ENCODE measurements at places on chromosomes 5 and 9.

- no peak for DNase-seq
Observed at GRCh38 chr9:84139296-84140070, 158.9 kb downstream of the RMI1 start.

DNA sequence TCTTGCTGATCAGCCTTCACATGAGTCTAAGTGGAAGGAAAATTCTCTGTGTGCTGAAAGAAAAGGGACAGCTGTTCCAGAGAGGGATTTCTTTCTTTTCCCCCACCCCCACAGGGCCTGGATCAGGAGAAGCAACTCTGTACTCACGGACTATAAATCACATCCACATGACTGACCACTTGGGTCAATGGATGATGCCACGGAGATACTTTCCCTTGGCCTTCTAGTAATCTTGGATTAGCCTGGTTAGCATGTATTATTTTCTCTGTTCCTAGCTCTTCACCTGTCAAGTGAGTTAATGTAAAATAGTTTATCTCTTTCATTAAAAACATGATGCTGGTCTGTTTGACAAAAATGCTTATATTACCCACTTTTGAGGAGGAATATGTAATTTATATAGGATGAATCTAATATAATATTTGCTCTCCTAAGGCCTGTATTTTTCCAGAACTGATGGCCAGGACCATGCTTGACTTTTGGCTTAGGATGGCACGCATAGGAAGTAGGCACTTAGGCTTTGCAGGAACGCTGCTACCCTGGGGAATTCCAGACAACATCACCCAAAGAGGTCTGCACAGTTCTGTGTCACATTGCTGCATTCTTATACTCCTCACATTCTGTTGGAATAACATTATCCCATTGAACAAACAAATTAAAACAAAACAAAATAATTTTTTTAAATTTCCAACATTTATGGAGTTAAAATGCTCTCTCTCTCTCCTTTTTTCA, 892.1 kb downstream of the TLE1 start:
- no peak for DNase-seq

GRCh38 chr9:126842977-126843799, 17.3 kb upstream of the ZBTB34 start:
- DNase-seq, result no peak

DNA sequence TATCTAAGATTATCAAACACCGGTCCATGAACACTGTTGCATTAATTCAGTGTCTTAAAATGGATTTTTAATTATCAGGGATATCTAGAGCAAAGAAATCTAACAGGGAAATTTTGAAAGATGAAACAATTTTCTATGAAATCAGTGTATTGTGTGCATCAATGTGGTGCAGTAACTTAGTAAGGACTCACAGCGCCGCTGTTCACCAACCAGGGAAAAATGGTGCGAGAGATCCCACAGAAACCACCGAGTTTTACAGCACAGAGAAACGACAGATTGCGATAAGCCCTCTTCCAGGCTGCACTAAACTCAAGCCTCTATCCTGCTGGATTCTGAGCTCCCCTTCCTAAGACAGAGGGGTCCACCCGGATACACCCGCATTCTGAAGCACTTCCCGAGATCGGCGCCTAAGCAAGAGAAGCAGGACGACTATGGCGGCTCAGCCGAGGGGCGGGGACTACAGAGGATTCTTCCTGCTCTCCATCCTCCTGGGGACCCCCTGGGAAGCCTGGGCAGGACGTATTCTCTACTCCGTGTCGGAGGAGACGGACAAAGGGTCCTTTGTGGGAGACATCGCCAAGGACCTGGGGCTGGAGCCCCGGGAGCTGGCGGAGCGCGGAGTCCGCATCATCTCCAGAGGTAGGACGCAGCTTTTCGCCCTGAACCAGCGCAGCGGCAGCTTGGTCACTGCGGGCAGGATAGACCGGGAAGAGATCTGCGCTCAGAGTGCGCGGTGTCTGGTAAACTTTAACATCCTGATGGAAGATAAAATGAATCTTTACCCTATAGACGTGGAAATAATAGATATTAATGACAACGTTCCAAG, at the start of gene PCDHGA7:
Gene PCDHGA7 (plus strand): TSS at position 274 of the 826 bp plus-strand sequence. CDS start 158 bp downstream, at position 432.
- peak; percentile 73 for DNase-seq

DNA sequence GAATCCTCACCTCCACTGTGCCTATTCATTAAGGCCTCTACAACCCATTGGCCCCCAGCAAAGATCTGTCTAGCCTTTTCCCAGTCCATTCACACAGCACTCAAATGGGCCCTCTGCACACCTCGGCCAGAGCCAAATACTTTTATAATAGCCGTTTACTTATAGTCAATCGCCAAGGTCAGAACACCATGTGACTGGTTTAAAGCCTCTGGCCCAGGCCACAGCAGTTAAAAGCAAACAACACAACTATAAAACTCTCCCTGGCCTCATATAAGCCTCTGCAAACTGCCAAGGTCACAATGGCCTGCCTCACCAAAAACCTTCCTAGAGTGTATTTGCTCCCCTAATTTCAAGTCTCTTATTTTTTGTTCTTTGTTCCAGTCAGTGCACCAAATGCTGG, 562.6 kb downstream of the CAAP1 start:
- DNase-seq, result no peak

- no peak for DNase-seq
Observed at GRCh38 chr5:151868451-151868850, 56.2 kb downstream of the GLRA1 start.

- DNase-seq, result peak; percentile 89
Observed at GRCh38 chr9:129752900-129753729, at the start of gene PTGES. TSS of gene PTGES (minus strand) at chr9:129753042. CDS start at chr9:129753012, 30 bp downstream.

DNA sequence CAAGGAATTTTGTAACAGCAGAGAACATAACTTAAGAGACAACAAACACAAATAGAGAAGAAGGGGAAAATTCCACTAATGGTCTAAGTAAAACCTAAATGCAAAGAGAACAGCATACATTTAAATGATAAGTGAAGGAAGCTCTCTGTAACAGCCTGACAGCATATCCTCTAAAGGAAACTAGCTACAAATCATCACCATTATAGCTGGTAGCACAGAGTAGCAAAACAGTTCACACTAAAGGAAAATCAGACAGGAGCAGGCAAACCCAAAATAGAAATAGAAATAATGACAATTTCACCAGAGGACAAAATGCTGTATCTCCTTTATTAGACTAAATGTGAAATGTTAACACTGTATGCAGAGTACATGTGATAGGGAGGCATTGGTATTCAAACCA, 532.8 kb downstream of the PTPRD start:
- no peak for DNase-seq

DNA sequence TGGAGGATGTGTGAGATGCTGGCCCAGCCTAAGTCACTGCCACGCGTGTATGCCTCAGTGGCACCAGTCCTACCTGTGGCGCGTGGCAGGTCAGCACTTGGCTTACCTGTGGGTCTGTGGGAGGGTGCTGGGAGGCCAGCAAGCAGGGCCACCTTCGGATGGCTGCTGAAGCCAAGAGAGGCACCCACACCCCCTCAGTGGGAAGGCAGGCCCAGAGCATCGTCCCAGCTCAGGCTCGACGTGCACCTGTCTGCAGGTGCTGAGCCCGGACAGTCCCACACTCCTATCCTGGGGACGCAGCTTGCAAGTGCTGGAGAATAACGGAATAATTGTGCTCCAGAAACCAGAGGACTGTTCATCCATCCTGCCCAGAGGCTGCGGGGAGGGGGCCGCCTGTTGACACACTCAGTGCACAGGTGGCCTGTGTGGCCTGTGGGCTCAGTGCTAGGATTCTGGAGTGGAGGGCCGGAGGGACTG, 24.0 kb downstream of the NKD2 start:
- no peak for DNase-seq

- DNase-seq, result no peak
Observed at GRCh38 chr9:138050472-138051330, 173.1 kb downstream of the CACNA1B start.

DNA sequence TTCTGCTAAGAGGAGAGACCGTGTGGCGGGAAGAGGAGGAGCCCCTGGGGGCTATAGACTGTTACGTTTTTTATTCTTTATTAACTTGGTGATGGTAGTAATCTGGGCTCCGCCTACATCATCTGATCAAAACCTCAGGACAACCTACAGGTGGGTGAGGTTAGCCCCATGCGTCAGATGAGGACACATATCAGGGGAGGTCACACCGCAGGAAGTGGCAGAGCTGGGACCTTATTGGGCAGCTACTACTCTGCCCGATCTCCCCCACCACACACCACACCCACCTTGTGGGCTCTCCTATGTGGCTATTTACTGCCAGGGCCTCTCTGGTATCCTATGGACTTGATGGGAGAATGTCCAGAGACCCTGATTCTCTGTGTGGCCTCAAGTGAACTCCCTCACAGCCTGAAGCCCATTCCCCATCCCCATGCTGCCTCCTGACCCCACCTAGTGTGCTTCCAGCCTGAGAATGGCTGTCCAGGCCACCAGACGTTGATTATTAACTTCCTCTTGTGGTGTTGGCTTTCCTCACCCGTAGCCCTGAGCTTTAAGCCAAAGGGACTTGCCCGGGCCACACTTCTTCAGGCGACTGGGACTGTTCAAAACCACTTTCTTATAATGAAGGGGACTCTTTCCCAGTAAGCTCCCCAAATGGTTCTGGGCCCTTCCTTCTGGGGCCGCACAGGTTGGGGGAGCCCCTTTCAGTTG, 8.2 kb downstream of the UNC5A start:
- no peak for DNase-seq

- DNase-seq, result no peak
Observed at GRCh38 chr9:2389404-2389803, 232.2 kb upstream of the VLDLR start.

DNA sequence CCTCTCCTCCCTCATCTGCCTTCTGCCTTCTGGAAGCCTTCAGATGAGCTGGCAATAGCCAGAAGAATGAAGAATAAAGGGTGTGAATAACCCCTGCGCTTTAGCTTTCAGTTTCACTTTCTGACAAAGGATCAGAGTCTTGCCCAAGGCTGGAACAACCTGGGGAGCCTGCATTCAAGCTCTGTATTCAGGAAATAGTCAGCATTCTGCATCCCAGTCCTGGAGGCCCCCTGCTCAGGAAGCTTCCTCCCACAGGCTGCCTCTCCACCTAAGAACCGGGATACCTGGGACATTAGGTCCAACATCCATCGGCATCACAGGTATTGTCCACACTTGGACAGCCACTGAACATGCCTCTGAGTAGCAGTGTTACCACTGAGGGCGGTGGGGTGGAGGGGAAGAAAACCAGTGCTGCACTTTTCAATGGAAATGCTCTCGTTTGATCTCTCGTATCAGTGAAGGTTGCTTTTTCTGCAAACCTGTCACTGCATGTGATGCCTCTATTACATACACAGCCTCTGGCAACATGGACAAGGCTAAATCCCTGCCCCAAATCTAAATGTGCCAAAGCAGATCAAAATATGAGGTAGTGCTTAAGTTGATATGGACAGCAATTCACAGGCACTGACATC, 39.8 kb upstream of the ACO1 start:
- peak; percentile 37 for DNase-seq

DNA sequence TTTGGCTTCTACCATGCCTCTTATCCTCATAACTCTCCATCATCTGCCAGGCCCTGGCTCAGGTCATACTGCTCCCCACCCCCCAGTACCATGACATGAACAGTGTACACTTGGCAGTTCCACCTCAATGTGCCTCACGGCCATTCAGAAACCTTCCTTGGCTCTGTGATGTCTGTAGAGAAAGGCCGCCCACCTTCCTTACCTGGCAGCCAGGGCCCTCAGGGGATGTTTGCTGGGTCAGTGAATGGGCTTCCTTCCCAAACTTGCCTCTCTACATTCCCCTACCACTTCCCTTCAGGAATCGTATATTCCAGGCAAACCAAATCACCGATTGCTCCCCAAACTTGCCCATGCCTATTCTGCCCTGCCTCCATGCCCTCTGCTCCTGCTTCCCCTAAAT, 101.1 kb downstream of the PSD2 start:
- DNase-seq, result no peak

- DNase-seq, result no peak
Observed at GRCh38 chr9:77643871-77644270, 4.3 kb downstream of the GNA14 start.

- DNase-seq, result no peak
Observed at GRCh38 chr5:129306725-129307124, 153.4 kb upstream of the ADAMTS19 start.

DNA sequence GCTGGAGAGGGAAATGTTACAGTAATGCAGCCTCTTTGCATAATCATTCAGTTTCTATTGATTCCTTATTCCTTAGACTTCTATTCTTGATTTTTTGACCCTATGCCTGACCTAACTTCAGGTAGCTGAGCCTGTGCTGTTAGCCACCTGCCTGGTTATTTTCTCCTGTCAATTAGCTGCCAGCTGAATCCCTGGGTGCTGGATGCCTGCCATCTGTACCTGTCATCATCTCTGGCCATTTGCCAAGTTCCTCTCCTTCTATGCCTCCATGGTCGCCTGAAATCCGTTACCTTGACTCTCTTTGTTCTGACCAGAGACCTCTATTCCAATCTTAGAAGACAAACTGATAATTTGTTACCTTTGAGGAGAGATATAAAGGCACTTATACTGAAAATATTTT, 178.3 kb downstream of the CAVIN4 start:
- no peak for DNase-seq

- DNase-seq, result no peak
Observed at GRCh38 chr9:20352591-20352990, 269.7 kb downstream of the MLLT3 start.

DNA sequence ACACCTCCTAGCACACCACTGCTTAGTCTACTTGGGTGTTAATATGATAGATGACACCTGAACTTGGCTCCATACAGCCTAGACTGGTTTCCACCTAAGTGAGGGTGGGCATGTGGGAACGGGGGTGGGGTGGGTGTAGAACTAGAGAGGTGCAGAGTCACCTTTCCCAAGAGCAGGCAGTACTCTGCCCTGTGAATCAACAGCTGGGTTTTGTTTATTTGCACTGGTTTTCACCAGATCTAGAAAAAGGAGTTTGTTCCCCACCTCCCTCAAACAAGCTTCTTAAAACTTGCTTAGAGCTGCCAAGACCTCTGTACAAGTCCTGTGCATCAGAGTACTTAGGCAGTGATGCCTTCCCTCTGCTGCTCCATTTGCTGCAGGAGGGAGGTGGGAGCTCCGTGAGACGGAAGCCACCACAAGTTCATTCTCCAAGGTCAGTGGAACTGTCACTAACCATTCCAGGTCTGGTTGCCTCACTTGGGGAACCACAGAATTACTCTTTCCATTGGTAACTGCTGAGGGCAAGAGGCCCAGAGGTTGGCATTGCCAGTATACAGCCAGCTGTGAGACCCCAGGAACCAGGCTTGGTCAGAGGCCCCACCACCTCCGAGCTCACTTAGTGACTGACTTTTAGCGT, 163.5 kb downstream of the NR3C1 start:
- no peak for DNase-seq

- no peak for DNase-seq
Observed at GRCh38 chr5:64835266-64835665, 66.5 kb downstream of the CWC27 start.

DNA sequence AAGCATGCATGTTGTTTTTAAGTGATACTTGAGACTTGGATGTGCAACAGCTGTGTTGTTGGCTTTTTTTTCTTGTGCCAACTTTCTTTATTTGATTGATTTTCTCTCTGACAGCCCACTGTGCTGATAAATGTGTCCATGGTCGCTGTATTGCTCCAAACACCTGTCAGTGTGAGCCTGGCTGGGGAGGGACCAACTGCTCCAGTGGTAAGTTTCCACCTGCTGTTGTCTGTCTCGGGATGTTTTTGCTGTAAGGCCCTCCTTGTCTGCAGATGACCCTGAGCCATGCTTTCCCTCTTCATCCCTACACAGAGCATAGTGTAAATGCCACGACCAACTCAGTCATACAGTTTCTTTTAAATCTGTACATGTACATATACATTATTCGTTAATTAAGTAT, 79.2 kb downstream of the MEGF10 start:
- no peak for DNase-seq

GRCh38 chr9:117796681-117797080, 92.5 kb downstream of the TLR4 start:
- DNase-seq, result no peak

GRCh38 chr9:91483189-91483691, 59.6 kb upstream of the NFIL3 start:
- DNase-seq, result no peak

- DNase-seq, result no peak
Observed at GRCh38 chr5:125961150-125961549, 462.1 kb upstream of the GRAMD2B start.

Measured in ELR (cell line).